Activated CD8-positive, alpha-beta memory T cell treated with anti-CD3 and anti-CD28 coated beads for 1 hour (primary cell): ENCODE measurements at places on chromosomes 13 and 19.

DNA sequence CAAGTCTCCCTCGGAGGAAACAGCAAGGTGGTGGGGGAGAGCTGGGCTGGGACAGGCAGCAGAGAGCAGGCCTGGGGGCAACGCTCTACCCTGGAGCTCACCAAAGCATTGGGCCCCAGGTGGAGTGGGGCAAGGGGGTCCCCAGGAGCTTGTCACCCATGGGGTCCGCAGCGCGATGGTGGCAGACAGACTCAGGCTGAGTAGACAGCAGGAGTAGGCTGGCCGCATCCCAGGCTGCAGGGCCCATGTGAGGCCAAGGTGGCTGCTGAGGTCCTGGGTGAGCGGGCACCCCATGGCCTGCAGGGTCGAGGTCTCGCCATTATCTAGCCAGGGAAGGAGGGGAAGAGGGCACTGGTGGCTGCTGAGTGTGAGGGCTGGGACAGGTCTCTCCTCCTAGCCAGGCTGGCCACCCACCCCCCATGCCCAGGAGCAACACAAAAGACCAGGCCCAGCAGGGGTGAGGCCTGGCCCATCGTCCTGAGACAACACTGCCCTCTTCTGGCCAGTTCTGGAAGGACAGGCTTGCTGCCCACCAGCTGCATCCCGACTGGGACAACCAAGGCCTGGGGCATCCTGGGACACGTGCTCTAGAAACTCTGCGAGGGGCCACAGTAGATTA, 33.1 kb downstream of the CEBPG start:
- DNase-seq = peak; percentile 14

- DNase-seq = no peak
Measured at GRCh38 chr13:39407786-39408185, 195.2 kb downstream of the LHFPL6 start.

DNA sequence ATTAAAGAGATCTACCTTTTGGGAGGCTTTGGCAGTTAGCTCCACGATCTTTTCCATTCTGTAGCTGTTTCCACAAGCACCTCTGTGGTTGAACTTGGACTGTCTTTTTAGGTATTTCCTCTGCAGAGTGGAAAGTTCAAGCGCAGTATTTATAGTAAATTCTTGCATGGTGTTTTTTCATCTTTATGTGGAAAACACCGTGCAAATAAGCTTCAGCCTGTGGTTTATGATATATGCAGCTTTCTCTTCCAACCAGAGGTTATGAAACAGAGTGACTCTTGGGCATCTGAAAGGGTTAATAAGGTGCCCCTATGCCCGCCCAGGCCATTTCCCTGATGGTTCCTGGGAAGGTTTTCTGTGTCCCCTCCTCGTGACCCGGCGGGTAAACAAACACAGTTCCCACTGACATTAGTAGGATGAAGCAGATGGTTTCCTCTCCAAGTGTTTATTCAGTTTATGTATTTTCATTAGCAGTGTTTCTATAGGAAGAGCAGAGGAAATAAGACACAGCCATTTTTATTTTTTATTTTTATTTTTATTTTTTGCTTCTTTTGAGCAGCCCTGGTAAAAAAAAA, 39.7 kb upstream of the RNF113B start:
- no peak for DNase-seq

GRCh38 chr19:6811906-6812305, 39.4 kb downstream of the VAV1 start:
- no peak for DNase-seq

DNA sequence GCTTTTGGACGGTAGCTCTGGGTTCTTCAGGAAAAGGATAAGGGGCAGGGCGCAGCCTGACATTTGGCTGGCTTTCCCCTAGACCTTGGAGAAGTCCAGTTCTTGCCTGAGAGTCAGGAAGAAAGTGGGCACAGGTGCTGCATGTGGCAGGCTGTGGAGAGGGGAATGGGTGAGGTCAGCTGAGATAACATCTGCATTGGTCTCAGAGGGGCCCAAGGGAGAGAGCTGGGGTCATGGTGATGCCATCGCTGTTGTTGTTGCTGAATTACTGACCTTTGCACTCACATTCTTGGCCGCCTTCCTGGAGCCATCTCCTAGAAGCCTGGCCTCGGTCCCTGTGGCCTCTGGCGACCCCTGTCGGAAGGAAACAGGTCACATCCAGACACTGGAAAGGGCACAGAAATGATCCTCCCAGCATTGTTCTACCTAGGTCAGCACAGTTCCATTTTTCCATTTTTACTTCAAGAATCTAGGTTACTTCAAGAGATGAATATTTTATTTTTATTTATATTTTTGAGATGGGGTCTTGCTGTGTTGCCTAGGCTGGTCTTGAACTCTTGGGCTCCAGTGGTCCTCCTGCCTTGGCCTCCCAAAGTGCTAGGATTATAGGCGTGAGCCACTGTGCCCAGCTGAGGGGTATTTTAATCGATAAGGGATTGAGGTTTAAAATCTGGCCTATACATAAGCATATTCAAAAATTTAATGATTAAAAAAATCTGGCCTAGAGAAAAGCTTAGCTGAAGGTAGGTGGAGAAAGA, 6.5 kb upstream of the LIPE start:
- peak; percentile 53 for DNase-seq

DNA sequence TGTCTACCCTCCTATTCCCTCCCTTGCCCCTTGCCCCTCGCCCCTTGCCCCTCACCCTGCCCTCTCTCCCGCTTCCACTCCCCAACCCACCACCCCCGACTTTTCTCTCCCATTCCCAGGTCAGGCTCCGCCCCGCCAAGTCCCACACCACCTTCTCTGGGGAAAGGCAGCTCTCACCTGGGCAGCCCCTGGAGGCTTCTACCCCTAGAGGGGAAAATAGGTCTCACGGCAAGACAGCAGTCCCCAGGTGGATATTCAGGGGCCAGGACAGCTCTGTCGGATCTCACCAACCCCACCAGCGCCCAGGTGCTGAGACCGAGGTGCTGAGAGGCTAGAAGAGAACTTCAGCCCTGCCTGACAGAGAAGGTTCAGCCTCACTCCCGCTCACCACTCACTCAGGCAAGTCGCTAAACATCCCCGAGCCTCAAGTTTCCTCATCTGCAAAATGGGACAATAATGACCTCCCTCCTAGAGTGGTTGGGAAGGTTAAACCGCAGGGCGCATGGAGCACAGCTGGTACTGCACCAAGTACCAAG, 1.4 kb upstream of the ERFL start:
- no peak for DNase-seq

GRCh38 chr19:16527971-16528521, 14.2 kb downstream of the CHERP start:
- DNase-seq = no peak

DNA sequence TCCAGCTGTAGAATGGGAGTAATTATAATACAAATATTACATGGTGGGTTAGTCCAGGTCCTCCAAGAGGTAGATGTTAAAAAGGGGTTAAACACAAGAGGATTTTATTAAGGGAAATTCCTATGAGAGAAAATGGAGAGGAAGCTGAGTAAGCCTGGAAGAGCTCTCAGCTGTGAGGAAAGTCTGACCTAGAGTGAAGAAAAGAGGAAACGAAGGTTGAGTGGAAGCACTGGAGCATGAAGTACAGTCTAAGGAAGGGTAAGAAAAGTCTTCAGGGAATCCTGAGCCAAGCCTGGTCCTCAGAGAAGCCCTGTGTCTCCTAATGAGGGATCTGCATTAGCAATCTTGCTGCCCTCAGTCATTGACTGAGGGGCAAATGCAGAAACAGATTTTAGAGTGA, 506.2 kb downstream of the GPC5 start:
- DNase-seq = no peak

DNA sequence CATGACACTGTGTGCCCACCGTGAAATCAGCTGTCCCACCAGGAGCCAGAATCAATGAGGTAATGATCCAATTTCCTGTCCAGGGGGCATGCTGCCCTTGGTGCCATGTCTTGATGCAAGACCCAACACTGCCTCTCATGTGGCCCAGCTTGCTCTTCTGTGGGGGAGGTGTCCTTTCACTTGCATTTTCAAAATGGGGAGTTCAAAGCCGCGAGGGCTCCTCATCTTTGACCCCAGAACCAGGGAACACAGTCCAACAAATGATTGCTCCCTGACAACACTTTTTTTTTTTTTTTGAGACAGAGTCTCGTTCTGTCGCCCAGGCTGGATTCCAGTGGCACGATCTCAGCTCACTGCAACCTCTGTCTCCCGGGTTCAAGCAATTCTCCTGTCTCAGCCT, 64.1 kb downstream of the FGF9 start:
- DNase-seq = no peak

GRCh38 chr19:39144290-39145071, 18.9 kb downstream of the PAK4 start:
- no peak for DNase-seq

- DNase-seq = no peak
Measured at GRCh38 chr19:30107251-30107650, 165.2 kb downstream of the URI1 start.

DNA sequence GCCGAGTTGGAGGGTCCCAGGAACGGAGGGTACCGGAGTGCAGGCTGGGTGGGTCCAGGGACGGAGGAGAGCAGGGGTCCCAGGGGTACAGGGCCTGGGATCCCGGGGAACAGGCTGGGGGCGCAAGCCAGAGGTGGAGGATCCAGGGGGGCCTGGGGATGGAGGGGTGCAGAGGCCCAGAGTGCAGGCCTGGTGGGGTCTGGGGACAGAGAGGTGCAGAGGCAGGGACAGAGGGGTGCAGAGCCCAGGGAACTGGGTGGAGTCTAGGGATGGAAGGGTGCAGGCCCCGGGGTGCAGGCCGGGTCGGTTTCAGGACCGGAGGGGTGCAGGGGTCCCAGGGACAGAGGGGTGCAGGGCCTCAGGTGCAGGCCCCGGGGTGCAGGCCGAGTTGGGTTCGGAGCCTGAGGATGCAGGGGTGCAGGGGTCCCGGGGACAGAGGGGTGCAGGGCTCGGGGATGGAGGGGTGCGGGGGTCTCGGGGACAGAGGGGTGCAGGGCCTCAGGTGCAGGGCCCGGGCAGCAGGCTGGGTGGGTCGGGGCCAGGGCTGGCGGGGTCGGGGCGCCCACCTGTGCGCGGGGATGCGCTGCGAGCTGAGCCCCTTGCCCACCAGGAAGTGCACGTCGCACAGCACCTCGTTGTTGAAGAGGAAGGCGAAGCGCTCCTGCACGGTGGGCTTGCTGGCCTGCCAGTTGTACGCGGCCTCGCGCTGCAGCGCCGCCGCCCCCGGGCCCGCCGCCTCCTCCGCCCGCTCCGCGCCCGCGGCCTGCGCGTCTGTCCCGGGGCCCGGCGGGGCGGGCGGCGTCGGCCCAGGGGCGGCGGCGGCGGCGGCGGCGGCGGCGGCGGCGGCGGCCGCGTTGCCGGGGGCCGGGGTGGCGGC, 545 bp downstream of the BTBD2 start:
- no peak for DNase-seq

DNA sequence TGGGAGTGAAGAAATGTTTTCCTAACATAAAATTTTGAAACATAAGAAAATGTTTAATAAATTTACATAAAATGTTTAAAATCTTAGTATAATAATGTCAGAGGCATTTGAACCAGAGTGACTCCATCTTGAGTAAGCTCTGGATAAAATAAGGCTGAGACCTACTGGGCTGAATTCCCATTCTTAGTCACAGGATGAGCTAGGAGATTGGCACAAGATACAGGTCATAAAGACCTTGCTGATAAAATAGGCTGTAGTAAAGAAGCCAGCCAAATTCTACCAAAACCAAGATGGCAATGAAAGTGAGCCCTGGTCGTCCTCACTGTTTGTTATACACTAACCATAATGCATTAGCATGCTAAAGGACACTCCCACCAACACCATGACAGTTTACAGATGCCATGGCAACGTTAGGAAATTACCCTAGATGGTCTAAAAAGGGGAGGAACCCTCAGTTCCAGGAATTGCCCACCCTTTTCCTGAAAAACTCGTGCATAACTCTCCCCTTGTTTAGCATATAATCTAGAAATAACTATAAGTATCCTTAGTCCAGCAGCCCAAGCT, 1184.0 kb downstream of the UQCRFS1 start:
- no peak for DNase-seq

DNA sequence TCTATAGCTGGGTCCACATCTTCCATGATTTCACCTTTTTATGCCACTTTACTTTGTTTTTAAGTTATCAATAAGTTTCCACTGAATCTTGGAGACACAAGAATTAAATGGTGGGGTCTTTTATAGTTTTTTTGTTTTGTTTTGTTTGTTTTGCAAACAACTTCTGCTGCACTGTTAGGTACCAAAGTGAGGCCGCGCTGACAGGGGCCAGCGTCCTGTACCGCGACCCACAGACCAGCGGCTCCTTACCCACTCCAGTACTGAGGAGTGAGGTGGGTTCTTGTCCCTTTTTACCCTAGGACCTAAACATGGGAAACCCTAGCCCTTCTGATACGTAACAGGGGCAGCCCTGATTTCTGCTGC, 75.8 kb upstream of the MCF2L start:
- no peak for DNase-seq

DNA sequence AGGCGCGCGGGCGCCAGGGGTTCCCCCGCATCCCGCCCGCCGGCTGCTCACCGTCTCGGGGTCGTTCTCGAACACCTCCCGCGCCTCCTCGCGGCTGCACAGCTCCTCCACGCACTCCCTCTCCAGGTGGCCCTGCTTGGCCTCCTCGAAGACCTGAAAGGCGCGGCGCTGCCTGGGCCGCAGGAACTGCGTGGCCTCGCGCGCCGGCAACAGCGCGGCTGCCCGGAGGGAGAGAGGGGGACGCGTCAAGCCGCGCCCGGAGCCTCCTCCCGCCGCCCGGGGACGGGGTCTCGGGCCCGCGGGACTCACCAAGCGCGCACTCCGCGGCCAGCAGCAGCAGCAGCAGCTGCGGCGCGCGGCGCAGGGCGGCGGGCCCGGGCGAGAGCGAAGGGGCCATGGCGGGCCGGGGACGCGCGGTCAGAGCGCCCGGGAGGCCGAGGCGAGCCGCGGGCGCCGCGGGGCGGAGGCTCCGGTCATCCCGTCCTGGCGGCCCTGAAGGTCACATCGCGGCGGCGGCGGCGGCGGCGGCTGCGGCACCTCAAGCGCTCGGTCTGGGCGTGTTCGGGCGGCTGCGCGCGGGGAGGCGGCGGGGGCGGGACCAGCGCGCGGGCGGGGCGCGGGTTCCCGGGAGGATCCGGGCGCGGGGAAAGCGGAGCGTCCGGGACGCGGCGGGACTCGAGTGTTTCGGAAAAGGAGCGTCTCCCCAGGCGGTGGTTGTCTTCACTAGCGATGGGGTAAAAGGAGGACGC, at the start of gene GAS6:
Gene GAS6 (minus strand): TSS at position 553 of the 749 bp plus-strand sequence. CDS start 156 bp downstream, at position 397.
- DNase-seq = no peak

DNA sequence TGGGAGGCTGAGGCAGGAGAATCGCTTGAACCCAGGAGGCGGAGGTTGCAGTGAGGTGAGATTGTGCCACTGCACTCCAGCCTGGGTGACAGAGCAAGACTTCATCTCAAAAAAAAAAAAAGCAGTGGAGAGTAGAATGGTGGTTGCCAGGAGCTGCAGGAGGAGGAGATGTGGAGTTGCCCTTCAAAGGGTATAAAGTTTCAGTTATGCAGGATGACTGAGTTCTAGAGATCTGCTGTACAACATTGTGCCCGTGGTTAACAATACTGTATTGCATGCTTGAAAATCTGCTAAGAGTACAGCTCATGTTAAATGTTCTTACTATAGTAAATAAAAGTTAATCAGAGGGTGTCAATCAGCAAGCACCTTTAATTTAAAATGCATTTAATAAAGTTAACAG, 28.4 kb upstream of the LATS2 start:
- DNase-seq = no peak

GRCh38 chr13:20796791-20797508, 23.2 kb upstream of the EEF1AKMT1 start:
- DNase-seq = no peak

- no peak for DNase-seq
Measured at GRCh38 chr19:54415208-54415900, at the start of gene TTYH1. TTYH1 (plus strand) TSS chr19:54415464; CDS start chr19:54415553, 89 bp downstream.

- no peak for DNase-seq
Measured at GRCh38 chr13:110209950-110210603, 96.9 kb downstream of the COL4A1 start.
